ENCODE measurements at places on chromosomes 2 and 18.

DNA sequence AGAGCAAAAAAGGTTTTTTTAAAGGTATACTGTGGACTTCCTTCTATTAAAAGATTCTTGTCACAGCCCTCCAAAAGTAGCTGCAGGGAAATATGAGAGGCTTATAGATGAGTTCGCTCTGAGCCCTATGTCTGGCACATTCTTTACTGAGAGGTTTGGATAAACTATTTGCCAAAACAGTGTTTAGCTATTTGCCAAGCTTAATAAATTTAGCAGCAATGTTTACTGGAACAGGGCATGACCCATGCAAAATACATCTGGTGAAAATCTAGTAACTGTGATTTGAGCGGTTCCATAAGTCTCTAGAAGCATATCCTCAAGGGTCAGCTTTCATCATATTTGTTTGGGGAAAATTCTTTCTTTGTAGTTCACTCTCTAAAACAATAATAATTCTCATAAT, 1696.7 kb upstream of the PIK3C3 start:
- DNase-seq: no peak

- no peak for DNase-seq
Measured at GRCh38 chr18:63187791-63188460, 131.6 kb downstream of the BCL2 start.

GRCh38 chr2:239190361-239190760, 210.5 kb downstream of the HDAC4 start:
- DNase-seq: peak; percentile 30

GRCh38 chr2:239630618-239631286, 229.9 kb upstream of the HDAC4 start:
- DNase-seq: no peak

DNA sequence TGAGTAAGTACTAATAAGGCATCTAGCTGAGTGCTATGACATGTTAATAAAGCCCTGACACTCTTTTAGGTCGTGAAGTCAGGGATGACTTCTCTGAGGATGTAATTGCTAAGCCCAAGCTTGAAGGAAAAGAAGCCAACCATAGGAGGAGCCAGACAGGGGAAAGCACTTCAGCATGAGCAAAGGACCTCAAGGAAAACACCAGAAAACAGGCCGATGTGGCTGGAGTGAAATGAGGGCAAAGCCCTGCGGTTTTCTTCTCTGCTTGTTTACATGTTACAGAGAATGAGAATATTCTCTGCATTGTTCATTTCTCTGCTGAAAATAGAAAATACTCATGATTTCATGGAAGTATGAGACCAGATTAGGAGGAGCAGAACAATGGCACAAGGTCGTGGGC, 112.5 kb upstream of the ARHGAP28 start:
- no peak for DNase-seq

- no peak for DNase-seq
Measured at GRCh38 chr2:54602736-54603322, 120.6 kb upstream of the EML6 start.

DNA sequence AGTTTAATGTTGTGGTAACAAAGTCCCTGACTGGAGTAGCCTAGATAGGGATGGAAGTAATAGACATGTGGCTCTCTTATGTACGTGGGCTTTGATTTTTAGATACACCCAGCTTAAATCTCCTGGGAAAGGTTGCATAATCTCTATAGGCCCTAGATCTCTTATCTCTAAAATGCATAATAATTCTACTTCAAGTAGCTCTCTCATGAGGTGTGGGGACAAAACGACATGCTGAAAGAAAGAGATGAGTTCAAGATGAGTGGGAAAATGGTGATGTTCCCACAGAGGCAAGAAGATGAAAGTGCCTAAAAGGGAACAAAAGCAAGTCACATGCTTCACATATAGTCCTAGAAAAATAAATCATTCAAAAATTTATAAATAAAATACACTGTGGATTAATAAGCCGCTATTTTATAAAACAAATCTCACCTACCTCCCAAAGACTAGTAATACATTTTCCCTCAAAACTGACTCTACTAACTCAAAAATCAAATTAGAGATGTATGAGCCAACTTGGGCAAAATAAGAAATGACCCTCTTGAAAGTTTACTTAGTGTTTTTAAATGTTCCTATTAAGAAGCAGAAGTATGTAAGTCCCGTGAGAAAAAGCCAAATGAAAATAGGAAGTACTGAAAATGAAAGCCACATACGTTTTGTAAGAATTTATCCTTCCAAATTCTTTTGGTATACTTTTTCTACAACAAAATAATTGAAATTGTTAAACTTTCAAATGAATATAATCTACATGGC, 148.2 kb upstream of the ITGA4 start:
- no peak for DNase-seq

- DNase-seq: no peak
Measured at GRCh38 chr18:58013241-58014211, 30.5 kb upstream of the NEDD4L start.

- DNase-seq: no peak
Measured at GRCh38 chr2:175871331-175872004, 130.6 kb downstream of the LNPK start.

- no peak for DNase-seq
Measured at GRCh38 chr2:144659731-144660275, 139.9 kb upstream of the ZEB2 start.

GRCh38 chr2:149192427-149192826, 138.0 kb upstream of the LYPD6 start:
- no peak for DNase-seq

GRCh38 chr2:76953733-76954347, 568.3 kb downstream of the LRRTM4 start:
- DNase-seq: no peak

- no peak for DNase-seq
Measured at GRCh38 chr18:47321815-47322214, 70.4 kb upstream of the SKOR2 start.

DNA sequence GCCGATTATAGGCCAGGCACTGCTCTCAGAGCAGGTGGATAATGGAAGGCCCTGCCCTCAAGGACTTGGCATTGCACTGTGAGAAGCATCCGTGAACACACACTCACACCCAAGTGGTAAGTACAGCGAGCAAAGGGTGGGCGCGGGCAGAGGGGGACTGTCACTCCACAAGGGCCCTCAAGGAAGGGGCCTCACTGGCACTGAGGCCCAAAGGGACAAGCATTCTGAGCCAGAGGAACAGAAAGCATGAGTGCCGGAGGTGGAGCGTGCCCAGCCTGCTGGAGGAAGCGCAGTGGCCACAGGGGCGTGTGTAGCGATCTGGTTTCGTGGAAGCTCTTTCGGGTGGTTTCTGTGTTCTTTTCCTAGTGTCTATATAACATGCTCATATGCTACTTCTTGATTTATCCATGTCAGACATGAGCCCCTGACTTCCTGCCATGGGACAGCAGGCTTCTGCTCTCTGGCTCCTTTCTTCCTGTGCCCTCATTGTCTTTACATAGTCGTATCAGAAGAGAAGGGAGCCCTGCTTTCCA, 132.7 kb upstream of the ASB18 start:
- no peak for DNase-seq

DNA sequence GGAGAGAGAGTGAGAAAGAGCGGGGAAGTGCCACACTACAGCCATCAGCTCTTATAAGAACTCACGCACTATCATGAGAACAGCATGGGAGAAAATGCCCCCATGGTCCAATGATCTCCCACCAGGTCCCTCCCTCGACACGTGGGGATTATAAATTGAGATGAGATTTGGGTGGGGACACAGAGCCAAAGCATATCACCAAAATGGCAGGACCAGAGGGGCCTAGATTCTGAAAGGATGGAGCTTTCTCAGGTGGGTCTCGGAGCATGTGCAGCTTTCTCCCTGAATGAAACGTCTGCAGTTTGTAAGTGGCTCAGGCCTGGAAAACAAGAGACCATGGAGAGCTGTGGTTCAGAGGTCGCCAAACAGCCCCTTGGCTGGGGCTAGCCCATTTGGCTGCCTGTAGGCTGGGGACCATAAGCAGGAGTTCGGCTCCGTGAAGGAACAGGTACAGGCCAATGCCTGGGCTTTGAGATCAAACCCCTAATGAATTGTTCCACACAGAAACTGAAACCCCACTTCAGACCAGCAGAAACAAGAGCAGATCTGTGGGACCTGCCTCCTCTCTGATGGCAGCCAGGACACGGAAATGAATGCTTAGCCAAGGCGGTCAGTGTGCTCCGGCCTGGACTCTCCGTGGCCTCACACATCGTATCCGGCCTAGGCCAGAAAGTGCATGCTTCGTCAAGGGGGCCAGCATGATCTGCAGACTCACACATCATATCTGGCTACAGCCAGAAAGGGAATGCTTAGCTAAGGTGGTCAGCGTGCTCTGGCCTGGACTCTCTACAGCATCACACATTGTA, 111.2 kb upstream of the TMEM18 start:
- DNase-seq: peak; percentile 25

- DNase-seq: no peak
Measured at GRCh38 chr2:241773511-241774418, 2.9 kb upstream of the GAL3ST2 start.

DNA sequence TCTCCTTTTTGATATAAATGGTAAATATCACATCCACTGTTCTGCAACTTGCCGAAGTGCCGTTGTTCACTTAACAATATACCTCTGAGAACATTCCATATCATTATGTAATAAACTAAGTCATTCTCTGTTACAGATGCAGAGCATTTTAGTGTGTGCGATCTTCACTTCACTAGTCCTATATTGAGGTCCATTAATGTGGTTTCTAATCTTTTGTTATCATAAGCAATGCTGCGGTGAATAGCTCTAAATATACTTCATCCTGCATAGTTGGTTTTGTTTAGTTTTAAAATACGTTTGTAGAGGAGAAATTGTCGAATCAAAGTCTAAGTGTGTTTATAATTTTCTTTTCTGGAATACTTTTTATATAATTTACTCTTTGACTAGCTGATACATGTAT, 280.3 kb upstream of the TRIB2 start:
- DNase-seq: no peak

- no peak for DNase-seq
Measured at GRCh38 chr2:129798301-129798581, 181.2 kb upstream of the RAB6C start.

DNA sequence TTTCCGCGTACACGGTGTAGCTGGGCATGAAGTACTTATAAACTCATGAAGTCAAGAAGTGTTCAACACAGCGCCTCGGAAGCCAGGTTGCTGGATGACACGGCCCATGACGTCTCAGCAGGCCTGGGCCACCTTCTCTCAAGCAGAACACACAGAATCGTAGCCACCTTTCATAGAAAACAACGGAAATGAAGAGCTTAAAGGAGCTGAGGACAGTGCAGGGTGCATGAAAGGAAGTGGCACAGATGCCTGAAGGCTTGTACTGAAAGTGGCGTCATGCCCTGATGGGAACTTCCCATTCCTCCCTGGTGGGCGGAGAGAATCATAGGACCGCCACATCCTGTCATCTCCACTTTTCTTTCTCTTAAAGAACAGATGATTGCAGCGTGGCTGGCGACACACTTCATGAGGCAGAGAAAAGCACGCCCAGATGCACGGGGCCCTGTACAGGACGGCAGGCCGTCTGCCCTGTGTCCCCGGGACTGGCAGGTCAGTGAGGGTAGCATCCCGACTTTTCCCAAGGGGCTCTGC, 31.1 kb downstream of the HDAC4 start:
- DNase-seq: no peak

GRCh38 chr18:41537666-41538065, 417.4 kb upstream of the PIK3C3 start:
- DNase-seq: no peak

DNA sequence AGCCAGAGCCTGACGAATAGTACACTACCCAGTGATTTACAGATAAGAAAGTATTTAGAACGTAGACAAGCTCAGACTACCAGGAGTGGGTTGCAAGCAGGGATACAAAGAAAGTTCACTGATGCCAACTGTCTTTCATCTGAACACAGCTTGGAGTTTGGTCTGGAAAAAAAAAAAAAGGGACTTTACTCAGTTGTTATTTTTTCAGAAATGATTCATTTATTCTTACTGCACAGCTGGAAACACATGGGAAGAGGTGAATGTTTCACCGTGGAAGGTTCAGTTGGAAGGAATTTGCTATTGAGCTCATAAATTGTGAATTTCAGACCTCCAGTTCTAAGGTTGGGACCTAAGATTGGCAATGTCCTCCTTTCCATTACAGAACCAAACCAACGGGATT, 259.7 kb downstream of the ETAA1 start:
- no peak for DNase-seq

- DNase-seq: no peak
Measured at GRCh38 chr2:140085674-140086073, 1305.5 kb upstream of the NXPH2 start.

- no peak for DNase-seq
Measured at GRCh38 chr2:163395602-163396001, 340.2 kb downstream of the FIGN start.

DNA sequence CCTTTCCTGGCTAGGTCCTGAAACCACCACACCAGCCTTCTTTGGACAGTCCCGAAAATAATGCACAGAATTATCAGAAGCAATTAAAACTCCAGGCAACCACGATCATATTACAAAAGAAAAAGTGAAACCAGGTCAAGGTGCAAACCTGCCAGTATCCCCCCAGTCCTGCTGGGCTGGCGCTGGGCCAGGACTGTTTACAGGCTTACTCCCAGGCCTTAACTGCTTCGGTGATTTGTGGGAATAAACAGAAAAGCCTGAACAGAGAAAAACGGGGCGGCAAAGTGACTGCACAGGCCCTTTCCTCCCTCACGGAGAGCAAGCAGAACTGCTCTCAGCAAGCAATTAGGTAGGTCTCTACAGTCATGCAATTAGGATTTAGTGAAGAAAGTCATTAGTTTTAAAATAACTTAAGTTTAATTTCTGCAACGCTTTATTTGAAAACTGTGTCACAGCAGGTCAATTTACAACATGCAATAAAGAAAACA, 1.3 kb downstream of the HDAC4 start:
- peak; percentile 66 for DNase-seq

DNA sequence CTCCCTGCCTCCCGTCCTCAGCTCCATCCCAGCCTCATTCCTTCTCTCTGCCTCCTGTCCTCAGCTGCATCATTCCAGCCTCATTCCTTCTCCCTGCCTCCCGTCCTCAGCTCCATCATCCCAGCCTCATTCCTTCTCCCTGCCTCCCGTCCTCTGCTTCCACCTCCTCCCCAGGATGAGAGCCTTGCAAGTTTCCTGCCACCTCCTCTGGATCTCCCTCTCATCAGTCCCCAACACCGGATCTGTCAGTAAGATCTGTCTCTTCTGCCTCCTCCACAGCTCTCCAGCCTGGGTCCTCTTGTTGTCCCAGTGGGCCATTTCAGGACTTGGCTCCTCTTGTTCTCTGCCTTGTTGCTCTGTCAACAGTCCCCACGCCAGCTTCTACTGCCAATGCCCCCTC, 130.9 kb downstream of the NDUFA10 start:
- no peak for DNase-seq

GRCh38 chr2:133812826-133813617, 244.8 kb upstream of the NCKAP5 start:
- no peak for DNase-seq

GRCh38 chr2:165544897-165545296, 75.4 kb downstream of the CSRNP3 start:
- DNase-seq: no peak

GRCh38 chr2:49616800-49617199, 462.5 kb upstream of the FSHR start:
- no peak for DNase-seq

DNA sequence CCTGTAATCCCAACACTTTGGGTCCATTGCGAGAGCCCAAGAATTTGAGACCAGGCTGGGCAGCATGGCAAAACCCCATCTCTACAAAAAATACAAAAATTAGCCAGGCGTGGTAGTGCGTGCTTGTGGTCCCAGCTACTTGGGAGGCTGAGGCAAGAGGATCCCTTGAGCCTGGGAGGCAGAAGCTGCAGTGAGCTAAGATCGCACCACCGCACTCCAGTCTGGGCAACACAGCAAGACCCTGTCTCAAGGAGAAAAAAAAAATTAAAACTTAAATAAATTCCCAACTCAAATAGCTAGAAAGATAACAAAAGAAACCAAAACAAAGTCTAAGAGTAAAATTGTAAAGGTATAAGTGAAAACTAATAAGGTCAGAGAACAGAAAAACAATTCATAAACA, 6.2 kb downstream of the ASXL2 start:
- DNase-seq: no peak
